ENCODE measurements at places on chromosomes 4 and X. TPM values are rescaled to one million over a fixed set of nuclear protein-coding genes. Genes with fewer than 3 reads are reported as not detected.

- DNase-seq, result no peak
These were observed 12.7 kb upstream of the PAQR3 start for GRCh38 chr4:78951862-78952472.

GRCh38 chr4:85873566-85873965 lies 398.6 kb downstream of the ARHGAP24 start:
- no peak for DNase-seq

DNA sequence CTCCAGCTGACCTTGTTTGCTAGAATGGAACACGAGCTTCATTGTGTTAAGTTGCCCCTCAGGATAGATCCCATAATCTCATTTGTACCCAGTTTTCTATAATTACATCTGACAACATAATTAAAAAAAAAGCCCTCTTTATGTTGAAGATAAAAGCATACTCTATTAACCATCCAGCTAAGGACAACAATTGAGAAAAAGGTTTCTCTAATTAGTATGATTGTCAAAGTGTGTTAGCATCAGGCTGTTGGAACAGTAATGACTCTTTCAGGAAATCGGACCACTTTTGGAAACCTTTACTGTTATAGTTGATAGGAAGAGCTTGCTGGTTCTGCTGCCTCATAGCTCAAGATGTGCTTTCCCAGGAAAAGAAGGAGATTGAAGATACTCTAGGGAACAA lies 172.6 kb downstream of the FHIP1A start:
- no peak for DNase-seq

DNA sequence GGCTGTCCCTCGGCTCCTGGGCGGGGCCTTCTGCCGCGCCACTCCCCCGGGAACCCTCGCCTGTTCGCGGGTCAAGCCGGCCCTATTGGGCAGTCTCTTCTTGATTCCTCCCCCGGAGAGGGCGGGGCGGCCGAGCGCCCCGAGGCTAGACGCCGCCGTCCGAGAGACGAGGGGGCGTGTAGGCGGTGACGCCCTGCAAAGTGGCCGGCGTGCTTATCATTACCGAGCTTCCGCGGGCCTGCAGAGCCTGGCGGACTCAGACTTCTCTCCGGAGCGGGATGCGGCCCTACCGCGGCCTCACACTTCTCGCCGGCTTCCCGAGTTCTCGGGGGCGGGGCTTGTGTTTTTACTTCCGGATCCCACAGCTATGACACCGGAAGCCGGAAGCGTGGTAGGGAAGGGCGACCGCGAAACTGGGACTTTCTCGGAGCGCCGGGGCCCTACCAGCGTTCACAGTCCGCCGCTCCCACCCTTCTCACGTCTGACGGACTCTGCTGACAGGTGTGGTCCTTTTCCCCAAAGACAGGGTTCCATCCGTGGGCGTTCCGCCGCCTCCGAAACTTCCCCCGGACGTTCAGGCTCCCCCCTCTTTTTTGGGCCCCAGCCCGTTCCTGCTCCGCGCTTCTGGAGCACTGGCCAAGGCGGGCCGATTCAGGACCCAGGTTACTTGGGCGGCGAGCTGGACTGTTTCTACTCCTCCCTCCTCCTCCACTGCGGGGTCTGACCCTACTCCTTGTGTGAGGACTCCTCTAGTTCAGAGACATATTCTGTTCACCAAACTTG lies at the start of gene IKBKG:
Gene IKBKG, plus strand, starts transcription at position 376 of the 783 bp plus-strand sequence. CDS start 4,383 bp downstream, outside the sequence.
- DNase-seq, result peak; percentile 86

The RAB9B gene
- total RNA-seq, result 0.15 TPM

DNA sequence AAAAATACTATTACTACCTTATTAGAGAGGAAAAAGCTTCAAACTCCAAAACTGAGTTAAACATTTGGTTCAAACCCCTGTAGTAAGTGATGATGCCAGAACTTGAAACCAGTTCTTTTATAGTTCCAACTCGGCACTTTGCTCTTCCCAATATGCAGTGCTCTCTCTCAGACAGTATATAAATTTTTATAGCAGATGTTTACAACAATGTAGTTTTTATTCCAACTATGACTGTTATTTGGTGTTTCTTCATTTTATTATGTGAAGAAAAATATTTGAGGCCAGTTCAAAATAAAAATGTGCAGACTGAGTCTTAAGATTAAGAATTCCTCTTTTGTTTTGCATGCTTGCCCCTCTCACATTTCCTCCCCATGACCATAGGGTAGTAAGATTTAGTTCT lies 2.9 kb upstream of the PPP4R3C start:
- DNase-seq, result no peak

- DNase-seq, result no peak
These were observed 50.9 kb upstream of the ADRA2C start for GRCh38 chr4:3715061-3715854.

DNA sequence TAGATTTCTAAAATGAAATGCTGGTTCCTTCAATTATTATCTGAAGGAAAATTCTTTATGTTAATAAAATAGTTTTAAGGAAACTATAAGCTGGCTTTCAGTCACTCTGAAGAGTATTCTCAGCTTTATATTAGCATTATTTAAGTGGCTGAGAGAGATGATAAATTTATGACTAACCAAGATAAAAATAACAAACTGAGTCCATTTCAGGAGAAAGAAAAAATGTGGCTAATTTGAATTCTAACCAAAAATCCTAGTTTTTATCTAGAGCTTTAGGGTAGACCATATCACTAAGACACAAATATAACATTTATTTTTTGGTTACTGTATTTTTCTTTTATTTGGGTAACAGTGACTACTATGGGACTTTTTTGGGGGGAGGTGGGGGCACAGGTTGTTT lies 59.4 kb upstream of the NAP1L5 start:
- DNase-seq, result no peak

The NAP1L2 gene
- total RNA-seq, result 12.8 TPM

- DNase-seq, result no peak
These were observed 230.8 kb upstream of the ANKRD50 start for GRCh38 chr4:124943145-124943889.

DNA sequence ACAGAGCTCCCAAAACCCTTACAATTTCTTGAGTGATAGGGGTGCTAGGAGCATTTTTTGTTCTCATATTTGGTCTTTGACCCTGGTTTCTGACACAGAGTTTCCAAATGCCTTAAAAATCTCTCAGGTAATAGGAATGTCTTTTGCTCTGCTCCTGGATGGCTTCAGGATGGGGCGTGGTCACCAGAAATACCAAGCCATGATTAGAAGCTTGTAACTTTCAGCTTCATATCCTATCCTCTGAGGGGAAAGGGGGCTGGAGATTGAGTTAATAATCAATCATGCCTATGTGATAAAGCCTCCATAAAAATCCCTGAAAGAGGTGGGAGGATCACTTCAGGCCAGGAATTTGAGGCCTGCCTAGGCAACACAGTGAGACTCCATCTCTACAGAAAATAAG lies 34.6 kb upstream of the IL9R start:
- DNase-seq, result no peak

The ABCD1 gene
- 10.2 TPM for total RNA-seq

DNA sequence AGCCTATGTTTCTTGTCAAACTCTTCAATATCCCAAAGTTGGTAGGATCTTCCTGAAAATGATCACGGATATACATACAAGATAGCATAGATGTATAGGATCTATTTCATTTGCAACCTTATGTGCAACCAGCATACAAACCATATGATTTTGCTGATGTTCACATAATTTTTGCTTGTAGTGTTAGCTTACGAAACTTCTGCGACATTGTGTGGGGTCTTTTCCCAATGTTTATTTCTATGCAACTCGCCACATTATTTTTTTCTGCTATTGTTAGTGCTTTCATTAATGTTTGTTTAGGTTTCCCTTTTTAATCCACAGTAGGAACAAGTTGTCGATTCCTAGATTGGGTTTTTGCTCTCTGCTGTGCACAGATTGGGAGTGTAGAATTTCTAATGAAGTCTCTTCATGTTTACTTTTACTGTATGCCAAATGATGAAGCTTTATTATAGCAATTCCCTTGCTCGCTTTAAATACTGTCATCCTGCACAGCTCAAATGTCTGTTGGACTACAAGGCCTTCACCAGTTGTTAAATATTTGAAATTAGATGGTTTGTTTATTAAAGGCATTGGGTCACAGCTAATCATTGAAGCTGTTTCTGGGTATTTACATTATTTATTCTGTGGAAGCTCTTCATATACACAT lies 257.6 kb upstream of the PCDH7 start:
- DNase-seq, result no peak

The FAM47A gene
- not detected for total RNA-seq

- no peak for DNase-seq
These were observed 295.4 kb upstream of the KLF3 start for GRCh38 chr4:38368613-38369012.

The POU3F4 gene
- total RNA-seq, result 0.20 TPM

GRCh38 chr4:6172927-6173200 lies 27.5 kb downstream of the JAKMIP1 start:
- DNase-seq, result no peak

The CRMP1 gene
- total RNA-seq, result 73.1 TPM

DNA sequence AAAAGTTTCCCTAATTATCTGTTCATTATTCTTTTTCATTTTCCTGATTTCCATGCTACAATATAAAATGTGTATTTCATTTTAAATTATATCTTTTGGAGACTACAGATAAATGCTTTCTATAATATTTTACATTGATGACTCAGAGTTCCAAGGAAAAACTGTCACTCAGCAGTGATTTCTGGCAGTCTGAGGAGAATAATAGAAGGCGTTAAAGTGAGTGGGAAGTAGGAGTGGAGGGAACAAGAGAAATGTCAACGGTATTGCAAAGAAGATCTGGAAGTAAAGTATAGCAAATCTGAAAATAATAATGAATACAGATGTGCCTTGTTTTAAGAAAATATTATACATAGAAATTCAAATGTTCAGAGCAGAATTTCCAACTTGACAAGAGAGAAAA lies 293.6 kb upstream of the PITX2 start:
- DNase-seq, result no peak

- DNase-seq, result peak; percentile 53
These were observed 250.5 kb downstream of the TECRL start for GRCh38 chr4:64158648-64159326.

DNA sequence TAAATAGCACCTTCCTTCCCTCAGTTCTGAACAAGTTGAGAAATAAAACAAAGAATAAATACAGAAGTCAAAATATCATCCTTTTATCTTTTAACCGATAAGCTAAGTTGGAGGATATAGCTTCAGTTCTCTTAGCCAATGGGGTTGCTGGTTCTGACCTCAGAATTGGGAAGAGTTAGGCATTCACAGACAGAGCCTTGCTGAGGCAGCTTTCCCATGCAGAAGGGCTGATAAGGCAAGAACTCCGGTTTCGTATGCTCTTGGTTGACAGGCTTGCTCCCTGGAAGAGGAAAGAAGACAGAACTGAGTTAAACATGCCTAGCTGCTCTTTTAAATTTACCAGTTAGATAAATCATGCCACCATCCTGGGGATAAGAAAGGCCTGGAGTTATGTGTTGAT lies 17.6 kb downstream of the FRAS1 start:
- DNase-seq, result no peak

Measured in H9 (cell line).